ENCODE measurements at places on chromosomes 5 and 9.
A peak's percentile ranks its signal among the peaks of the same experiment; 100 is the strongest.

DNA sequence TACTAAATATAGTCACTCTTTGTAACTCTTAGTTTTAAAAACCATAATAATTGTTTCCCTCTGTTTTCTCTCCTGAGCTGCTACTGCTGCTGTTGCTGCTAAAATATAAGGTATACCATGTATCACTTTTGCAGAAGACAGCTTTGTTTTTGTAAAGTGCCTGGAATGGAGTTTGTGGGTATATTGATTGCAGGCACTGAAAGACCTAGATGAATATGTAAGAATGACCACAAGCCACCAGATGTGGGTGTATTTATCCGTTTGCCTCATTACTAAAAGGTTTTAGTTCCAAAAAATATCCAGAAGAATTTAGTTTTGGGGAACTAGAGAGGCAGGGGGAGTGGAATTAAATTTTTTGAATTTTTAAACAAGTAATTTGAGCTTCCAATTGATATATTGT is 151.1 kb upstream of the CDKN2B start:
- no peak for DNase-seq

DNA sequence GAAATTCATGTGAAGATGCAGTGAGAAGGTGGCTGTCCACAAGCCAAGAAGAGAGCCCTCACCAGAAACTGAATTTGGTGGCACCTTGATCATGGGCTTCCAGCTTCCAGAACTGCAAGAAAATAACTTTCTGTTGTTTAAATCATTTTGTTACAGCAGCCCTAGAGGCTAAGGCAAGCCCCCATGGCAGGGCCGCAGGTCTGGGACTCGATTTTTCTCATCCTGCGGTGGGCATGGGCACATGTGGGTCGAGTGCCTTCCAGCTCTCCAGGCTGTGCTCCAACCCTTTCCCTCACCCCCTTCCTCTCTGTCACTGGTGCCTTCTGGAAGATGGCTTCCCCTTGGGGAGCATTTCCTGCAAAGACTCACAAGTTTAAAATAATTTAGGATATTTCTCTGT is 40.7 kb downstream of the AHRR start:
- no peak for DNase-seq

- no peak for DNase-seq
Observed at GRCh38 chr5:53165431-53166182, 56.0 kb upstream of the MOCS2 start.

- DNase-seq = no peak
Observed at GRCh38 chr9:124066783-124067577, 55.4 kb downstream of the LHX2 start.

DNA sequence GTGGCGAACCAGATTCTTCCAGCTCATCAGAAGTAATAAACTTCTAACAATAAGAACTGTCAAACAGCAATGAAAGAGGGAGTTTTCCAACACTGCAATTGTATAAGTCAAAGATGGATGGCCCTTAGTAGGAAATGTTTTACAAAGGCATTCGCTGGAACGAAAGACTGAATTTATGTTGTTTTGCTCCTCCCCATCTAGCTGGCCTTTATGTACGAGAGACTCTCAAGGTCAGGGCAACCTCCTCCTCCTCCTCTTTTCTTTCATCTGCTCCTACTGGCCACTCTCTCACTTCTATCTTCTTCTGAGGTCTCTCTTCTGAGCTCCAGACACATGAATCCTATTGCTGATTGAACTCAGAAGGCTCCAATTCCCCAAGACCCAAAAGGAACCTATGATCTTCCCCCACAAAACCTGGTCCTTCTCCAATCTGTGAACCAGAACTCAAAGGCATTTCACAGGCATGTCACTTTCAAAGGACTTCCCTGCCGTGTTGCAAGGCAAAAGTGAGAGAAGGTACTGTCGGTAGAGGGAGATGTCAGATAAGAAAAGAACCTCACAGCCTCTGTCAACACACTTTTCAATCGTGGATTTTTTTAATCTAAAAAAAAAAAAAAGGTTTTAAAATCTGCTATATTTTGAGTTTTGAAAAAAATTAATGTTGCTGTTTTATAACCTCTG is 28.5 kb upstream of the PUM3 start:
- DNase-seq = no peak

DNA sequence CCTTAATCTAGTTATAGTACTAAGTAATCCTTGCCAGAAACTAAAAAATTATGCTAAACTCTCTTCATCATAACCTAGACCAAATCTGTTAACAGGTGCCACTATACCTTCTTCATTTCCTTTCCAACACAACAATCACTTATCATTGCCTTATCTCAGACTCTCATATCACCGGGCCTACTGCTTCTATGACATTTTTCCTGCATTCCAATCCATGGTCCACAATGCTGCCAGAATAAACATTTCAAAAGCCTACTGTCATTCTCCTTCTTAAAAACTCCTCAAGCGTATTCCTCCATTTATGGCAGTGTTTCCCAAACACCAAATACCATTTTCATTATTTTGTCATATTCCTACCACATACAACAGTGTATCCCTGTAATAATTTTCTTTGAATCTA is 6.5 kb downstream of the PPP6C start:
- DNase-seq = no peak

DNA sequence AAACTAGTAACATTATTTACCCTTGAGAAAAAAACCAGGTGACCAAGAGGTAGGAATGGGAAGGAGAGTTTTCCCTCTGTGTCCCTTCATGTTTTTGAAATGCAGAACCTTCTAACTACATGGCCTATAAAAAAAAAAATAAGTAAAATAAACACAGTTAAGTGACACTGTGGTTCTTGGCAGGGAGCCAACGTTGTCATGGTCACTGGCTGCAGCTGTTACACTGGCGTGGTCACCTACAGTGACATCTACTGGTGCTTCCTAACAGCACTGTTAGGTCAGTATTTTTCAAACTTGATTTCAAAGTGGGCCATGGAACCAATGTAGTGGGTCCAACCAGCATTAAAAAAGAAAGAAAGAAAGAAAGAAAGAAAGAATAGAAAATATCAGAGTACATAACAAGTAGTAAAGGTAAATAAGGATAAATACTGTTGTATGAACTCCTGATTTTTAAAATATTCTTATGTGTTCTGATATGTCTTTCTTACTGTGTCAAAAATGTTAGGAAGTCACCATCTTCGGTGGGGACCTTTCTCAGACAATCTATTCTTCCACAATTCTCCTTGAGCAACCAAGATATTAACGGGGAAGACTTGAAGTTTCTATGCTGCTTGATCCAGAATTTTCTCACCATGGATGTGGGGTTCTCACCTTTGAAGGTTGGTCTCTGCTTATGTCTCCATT is 59.1 kb upstream of the PJA2 start:
- peak; percentile 95 for DNase-seq

DNA sequence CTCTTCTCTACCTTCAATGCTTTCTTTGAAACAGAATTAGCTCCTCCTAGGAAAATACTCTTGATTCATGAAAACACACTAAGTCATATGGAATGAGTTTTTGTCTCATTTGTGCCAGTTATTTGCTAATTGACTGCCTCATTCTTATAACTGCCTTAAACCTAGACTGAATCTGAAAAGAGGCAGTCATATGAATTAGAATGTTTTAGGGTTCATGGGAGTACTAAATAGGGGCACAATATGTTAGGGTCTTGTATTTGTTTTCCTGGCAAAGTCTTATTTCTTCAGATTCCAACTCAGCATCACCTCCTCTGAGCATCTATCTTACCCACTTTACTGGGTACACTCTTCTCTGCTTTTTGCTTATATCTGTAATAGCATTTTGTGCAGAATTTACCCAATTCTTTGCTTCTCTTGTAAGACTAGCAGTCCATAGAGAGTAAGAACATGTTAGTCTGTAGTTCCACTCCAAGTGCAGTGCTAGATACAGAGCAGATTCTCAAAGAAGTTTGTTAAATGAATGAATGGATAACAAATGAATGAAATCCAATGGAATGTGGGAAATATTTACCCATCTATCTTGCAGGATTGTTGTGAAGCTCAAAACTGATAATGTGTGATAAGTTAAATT is 43.9 kb upstream of the ALDH1A1 start:
- DNase-seq = no peak

DNA sequence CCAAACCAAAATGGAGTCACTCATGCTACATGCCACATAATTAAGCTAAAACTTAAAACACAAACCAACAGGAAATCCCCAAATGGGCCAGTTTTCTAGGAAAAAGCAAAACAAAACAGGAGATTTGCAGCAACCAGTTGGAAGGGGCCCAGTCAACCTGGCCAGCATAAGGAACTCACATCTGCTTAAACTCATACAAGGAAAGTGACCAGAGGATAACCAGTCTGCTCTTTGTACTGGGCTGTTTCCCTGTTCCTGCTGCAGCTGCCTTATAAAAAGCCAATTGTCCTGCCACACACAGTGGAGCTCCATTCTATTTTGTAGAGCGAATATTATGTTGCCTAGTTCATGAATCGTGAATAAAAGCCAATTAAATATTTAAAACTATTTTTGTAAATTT is 29.5 kb upstream of the PTPDC1 start:
- no peak for DNase-seq

DNA sequence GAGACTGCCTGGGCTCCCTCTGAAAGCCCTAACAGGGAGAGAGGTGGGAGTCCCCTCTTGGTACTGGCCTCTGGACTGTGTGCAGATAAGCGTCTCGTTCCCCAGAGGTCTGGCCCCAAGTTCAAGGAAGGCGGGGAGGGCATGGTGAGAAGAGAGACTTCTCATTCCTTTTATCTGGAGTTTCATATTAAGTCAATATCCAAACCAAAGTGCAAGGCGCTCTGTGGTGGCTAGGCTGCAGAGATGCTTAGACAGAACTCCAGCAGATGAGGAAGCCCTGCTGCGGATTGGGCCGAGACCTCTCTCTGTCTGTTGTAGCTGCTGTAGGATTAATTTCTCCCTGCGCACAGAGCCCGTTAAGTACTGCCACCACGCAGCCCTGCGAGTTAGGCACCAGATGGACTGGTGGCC is 16.0 kb downstream of the MVB12B start:
- DNase-seq = no peak

DNA sequence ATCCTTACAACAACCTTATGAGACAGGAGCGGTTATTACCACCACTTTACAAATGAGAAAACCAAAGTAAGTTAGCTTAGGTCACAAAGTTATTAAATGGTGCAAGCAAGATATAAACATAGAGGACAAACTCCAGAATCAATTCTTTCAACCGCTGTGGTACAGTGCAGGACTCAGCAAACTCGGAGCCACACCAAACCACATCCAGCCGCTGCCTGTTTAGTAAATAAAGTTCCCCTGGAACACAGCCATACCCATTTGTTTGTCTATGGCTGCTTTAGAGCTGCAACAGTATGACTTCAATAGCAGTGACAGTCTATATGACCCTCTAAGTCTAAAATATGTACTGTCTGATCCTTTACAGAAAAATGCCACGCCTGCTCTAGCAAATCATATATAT is 1567.2 kb upstream of the WWC1 start:
- no peak for DNase-seq

- DNase-seq = no peak
Observed at GRCh38 chr9:19901586-19901985, 112.7 kb upstream of the SLC24A2 start.

GRCh38 chr9:114790521-114790920 is 15.3 kb downstream of the TNFSF15 start:
- no peak for DNase-seq

DNA sequence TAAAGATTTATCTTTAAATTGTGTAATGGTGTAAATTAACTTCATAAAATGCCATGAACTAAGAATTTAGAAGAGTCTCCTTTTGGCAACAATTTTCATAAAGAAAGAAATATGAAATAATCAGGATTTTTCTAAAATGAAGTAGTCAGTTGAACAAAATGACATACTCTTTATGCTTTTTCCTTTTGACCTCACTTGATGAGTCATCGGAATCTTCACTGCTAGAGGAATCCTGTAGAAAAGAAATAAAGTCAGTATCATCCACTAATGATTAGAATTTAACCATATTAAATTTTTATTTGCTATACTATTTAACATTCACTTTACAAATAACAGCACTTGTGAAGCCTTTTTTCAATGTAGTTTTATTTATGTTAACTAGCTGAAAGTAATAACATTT is 26.1 kb downstream of the CHD1 start:
- no peak for DNase-seq

DNA sequence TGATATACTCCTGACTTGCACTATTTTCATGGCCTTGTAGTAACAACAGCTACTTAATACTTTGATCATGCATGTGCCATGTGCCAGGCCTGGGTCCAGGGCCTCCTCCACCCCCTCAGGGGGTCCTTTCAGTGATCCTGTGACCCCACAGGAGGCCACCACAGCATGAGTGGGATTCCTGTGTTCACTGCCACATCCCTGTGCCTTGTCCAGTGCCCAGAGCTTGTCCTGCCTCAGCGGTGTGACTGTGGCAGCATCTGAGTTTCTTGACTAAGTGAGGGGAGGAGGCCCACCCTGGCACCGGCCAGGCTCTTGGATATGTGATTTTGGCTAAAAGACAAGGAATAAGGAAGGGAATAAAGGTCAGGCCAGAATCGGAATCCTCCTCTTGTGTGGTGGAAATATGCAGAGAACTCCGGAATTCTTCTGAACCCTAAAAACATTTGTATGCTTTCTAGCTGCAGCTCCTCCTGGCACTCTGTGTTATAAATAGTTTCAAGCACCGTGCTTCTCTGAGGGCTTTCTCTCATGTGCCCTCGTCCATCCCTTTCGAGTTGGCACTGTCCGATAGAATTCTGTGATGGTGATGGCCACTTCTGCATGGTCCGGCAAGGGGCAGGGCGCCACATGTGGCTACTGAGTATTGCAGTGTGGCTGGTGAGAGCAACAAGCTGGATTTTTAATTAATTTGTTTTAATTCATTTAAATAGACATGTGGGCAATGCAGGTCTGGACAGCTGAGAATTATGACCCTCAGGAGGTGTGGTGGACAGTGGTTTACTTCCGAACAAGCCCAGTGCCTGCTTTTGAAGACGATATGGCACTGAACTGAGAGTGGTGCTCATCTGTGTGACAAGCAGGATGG is 31.8 kb downstream of the TENT4A start:
- DNase-seq = no peak

DNA sequence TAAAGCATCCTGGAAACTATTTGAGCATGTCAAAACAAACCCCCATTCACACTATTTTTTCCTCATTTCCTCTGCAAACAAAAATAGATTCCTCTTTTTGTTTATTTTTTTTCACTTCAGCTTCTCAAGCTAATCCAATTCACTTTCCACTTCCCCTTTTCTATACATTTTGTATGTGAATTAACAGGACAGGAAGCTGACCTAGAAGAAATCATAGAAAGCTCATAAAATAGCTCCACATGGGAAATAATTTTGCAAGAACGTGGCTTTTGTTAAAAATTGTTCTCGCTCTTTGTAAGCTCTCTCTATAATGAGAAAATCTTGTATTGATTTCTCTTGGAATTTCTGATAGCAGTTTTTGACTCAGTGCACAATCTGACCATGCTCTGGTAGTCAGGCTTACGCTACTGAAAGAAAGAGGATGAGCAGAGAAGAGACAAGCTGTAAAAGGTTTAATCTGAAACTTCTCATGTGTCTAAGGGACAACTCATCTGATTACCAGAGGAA is 215.8 kb downstream of the ADAMTS12 start:
- DNase-seq = no peak

DNA sequence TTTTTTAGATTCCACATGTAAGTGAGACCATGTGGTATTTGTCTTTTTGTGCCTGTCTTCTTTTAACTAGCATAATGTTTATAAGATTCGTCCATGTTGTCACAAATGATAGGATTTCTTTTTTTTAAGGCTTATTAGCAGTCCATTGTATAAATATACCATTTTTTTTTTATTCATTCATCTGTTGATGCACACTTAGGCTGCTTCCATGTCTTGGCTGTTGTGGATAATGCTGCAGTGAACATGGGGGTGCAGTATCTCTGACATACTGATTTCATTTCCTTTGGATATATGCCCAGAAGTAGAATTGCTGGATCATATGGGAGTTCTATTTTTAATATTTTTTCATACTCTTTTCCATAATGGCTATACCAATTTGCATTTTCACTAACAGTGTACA is 48.7 kb downstream of the KIAA1958 start:
- no peak for DNase-seq

All from NCI-H1417 (cell line).